ENCODE measurements at places on chromosomes 2 and 18.

DNA sequence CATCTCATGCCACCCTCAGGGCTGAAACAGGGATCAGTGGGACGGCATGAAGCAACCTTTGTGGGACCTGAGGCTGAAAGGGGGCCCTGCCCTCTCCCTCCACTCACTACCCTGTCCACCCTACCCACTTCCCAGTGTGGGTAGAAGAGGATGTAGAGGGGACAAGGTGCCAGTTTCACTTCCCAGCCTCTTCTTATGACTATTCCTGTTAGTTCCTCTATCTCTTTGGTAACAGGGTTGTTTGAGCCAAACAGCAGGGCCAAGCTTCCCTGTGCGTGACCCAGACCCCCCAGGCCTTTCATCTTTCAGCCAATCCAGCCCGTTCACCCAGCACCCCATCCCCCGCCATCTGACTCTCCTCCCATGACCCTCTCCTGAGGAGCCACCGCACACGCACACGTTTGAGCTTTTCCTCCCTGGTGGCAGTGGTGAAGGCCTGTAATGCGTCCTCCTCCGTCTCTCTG, 82.3 kb downstream of the STPG4 start:
- no peak for DNase-seq

- no peak for DNase-seq
Observed at GRCh38 chr2:27942612-27943547, 52.4 kb downstream of the BABAM2 start.

DNA sequence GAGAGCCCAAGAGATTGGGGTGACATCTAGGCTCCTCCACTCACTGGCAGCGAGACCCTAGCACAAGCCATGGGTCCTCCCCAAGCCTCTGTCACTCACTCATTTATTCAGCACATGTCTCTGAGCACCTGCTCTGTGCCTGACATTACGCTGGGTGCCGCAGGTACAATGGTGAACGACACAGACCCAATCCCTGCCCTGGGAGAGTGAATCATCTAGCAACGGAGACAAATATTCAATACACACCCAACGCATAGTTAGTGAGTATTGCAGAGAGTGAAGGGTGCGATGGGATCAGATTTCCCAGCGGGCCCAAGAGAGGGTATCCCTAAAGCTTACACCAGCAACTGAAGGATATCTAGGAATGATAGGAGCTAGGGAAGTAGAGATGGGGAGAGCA, 45.5 kb downstream of the ZFP36L2 start:
- DNase-seq, result no peak

DNA sequence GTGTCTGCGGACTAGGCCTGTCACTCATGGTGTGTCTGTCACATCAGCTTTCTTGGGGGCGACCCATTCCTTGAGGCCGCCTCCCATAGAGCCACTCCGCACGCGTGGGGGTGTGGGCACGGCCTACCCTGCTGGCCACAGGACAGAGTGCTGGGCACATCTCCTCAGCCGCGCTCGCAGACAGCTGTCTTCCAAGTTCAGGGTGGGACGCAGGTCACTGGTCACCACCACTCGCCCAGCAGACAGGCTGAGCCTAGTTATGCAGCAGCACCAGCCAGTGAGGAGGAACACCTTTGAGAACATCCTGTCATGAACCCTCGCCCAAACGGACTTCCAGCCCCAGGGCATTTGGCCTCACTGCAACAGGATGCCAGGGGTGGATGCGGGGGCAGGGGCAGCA, 30.8 kb upstream of the BIN1 start:
- no peak for DNase-seq

DNA sequence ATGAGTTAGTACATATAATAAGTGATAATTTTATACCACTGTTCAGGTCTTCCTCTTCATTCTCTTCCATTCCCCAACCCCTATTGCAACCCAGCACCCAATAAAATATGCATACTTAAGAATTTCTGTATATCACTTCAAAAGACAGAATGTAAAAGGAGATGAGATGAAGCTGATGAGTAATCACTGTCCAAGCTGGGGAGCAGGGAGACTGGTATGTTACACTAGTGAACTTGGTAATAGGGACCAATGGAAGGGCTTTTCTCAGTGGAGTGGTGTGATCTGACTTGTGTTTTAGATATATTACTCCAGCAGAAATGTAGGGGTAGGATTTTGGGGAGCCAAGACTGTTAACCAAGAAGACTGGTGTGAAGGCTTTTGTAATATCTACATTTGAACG, 18.0 kb upstream of the ARHGAP28 start:
- DNase-seq, result no peak

GRCh38 chr2:232993231-232993821, 19.7 kb downstream of the NGEF start:
- no peak for DNase-seq

- DNase-seq, result no peak
Observed at GRCh38 chr2:48712151-48712550, 43.4 kb downstream of the LHCGR start.

- DNase-seq, result no peak
Observed at GRCh38 chr2:143162997-143163396, 33.8 kb downstream of the ARHGAP15 start.

GRCh38 chr2:217313386-217313785, 453.5 kb upstream of the TNP1 start:
- no peak for DNase-seq

DNA sequence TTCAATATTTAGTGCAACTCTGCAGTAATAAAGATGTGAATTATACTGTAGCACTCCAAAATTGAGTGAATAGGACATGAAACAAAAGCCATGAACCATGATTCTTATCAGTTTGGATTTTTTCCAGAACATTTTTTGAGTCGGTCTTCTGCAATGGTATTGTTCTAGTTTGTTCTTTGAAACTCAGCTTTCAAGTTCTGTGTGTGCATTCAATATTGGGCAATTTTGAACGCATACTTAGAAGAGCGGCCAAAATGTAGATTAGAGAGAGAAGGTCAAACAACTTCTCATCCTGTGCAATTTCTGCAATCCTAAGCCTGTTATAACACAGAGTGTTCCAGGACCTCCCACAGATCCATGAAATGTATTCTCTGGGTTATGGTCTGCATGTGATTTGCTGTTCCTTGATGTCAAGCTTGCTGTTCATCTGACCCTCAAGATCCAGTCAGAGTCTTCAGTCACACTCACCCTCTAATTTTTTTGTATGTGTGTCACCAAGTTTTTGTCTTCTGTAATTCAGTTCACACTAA, 48.3 kb downstream of the TSPYL6 start:
- no peak for DNase-seq

DNA sequence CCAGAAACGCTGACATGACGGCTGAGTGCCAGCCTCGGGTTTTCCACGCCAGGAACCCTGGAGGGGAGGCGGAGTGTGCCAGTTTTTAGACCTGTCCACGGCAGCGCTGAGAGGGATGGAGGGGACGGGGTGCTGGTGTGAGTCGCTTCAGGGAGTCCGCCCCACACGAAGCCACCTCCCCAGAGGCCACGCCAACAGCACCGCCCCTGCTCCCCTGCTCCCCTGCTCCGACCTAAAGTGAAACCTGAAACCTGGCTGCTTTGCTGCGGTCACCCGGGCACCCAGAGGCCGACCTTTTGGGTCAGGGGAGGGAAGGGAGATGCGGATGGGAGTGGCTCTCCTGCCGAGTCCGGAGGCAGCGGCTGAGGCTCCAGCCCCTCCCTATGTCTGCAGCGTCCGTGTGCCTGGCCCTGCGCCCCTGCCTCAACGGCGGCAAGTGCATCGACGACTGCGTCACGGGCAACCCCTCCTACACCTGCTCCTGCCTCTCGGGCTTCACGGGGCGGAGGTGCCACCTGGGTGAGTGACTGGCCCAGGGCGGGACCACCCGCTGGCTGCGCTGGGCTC, 38.1 kb downstream of the SNED1 start:
- DNase-seq, result no peak

DNA sequence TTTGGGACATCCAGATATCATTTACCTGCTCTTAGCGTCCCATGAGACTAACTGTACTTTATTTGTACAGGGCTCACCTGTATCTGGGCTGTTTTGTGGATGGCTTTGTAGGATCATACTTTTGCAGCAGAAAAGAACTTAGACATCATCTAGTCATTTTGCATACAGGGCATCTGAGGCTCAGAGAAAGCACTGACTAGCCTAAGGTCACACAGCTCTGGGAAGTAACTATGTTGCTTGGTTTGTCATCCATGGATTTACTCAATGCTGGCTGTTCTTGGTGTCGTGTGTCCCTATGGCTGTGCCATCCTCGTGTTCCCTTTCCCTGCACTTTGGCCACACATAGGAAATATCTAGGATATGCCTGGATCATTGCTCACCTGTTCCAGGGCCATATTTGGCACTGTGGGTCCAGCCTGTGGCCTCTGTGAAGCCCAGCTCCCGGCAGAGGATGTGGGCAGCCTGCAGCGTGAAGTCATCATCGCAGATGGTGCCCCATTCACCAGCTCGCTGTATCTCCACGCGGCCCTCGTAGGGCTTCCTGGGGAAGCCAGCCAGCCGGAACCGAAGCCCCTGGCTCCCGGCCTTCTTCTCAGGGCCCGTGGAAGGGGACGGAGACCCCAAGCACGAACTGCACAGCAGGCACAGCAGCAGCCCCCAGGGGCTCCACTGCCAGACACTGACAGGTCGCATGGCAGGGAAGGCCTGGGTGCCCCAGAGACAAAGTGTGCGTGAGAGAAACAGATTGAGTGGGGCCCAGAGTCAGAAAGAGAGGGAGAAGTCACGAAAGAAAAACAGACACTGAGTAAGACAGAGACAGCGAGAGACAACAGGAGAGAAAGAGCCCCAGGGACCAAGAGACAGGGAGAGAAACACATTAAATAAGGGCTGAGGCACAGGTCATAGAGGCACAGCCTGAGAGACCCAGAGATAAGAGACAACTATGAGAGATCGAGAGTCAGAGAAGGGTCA, 1.5 kb downstream of the LOXL3 start:
- no peak for DNase-seq

- no peak for DNase-seq
Observed at GRCh38 chr2:161418275-161418714, 2.2 kb downstream of the TBR1 start.

DNA sequence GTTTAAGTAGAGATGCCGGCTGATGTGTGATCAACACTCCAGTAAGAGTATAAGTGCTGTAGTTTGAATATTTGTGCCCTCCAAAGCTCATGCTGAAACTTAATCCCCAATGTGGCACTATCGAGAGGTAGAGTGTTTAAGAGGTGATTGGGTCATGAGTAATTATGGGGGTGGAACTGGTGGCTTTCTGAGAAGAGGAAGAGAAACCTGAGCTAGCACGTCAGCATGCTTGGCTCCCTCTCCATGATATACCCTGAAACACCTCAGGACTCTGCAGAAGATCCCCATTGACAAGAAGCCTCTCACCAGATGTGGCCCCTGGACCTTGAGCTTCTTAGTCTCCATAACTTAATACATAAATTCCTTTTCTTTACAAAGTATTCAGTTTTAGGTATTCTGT, 584.8 kb downstream of the TSN start:
- DNase-seq, result no peak
